Neural crest cell (in vitro differentiated cells): ENCODE measurements at places on chromosomes 5 and 9. TPM values are rescaled to one million over a fixed set of nuclear protein-coding genes. Genes with fewer than 3 reads are reported as not detected.

Gene CREBRF
- 4.6 and 5.2 TPM in 2 replicates for total RNA-seq

Gene CDH6
- 233 and 247 TPM in 2 replicates for total RNA-seq

Gene LRRC14B
- total RNA-seq: not detected in 2 replicates

Gene TENT4A
- 39.3 and 41.2 TPM in 2 replicates for total RNA-seq

Gene PCDHB10
- 5.2 and 5.5 TPM in 2 replicates for total RNA-seq

Gene CNTFR
- 112 and 115 TPM in 2 replicates for total RNA-seq

Gene PCDHA3
- 0.32 and 0.37 TPM in 2 replicates for total RNA-seq

Gene ZCCHC9
- total RNA-seq: 31.3 and 32.7 TPM in 2 replicates

Gene IL17B
- not detected in 2 replicates for total RNA-seq

Gene GAS1
- total RNA-seq: 23.3 and 24.6 TPM in 2 replicates

GRCh38 chr9:109816490-109816889 lies 36.5 kb downstream of the PALM2AKAP2 start:
- no peak for DNase-seq

- no peak for DNase-seq
These were observed 1.9 kb downstream of the IRGM start for GRCh38 chr5:150848271-150848670.

DNA sequence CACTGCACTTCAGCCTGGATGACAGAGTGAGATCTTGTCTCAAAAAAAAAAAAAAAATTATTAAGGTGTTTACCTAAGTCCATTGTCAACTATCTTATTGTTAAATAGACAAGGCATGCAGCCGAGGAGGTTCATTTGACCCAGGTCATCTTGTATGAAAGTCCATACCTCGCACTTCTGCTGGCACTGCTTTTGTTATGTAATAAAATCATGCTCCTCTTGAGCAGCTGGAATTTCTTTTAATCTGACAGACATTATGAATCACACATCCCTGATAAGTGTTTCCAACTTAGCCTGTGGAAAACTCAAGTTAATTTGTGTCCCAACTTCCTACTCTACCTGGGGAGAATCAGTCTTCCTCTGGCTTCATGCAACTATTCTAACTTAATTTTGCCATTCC lies 315.6 kb upstream of the KLF4 start:
- no peak for DNase-seq

GRCh38 chr5:172115541-172115982 lies 72.5 kb downstream of the STK10 start:
- no peak for DNase-seq

- no peak for DNase-seq
These were observed 56.5 kb upstream of the RAI14 start for GRCh38 chr5:34599471-34600117.

DNA sequence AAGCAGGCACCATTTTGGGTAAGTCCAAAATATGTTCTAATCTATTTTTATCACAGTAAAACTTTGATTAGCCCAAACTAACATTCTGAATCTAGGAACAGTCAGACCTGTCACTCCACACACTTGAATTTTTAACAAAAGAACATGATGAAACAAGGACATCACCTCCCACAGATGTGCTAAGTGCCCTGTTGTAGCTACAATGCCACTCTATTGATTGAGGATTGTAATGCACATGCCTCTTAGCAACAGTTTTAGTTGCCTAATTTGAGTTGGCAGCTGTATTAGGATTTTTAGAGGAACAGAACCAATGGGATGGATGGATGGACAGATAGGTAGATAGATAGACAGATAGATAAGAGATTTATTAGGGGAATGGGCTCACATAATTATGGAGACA lies 20.3 kb upstream of the RNF20 start:
- DNase-seq: no peak

- DNase-seq: no peak
These were observed 47.3 kb downstream of the TRIO start for GRCh38 chr5:14190194-14191164.

DNA sequence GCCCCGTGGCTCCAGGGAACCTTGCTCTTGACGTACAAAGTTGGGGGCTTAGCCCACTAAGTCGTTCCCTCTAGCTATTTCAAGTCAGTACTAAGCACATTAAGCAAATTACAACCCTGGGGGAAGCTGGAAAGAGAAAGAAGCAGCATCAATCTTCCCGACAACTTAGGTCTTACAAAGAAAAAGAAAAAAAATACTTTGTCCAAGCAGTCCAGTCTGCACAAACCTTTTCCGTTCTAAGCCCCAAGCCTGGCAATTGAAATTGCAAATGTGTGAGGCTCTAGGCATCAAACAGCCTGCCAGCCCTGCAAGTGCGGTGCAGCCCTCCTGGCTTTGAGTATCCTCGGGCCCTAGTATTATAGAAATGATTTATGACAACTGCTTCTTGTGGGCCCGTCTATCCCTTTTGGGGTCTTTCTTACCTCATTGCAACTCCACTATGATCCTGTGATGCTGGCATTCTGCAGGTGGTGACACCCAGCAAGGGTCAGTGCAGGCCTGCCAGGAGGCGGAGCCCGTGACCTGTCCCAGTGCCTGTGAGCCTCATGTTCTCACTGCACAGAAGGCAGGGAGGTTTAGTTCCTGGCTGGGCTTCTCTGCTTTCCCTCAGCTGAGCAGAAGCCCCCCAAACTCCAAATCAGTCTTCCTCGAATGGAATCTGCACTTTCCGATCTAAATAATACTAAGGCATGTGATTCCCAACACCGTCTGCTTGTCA lies 232.3 kb upstream of the IRX2 start:
- no peak for DNase-seq

DNA sequence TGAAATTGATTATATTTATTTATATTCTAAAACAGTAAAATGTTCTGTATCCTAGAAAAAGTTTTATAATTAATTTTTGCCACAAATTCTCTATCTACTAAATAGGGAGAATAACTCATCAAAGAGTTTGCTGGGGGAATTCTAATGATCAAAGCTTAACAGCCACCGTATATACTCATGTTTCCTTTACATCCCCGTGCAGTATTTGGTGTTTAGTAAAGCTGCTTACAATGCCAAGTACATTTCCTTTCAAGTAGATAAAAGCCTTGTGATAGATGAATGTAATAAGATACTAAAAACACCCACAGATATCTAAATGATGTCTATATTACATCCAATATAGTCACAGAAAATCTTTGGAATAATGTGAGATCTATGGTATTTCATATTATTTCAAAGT lies 312.2 kb downstream of the HCN1 start:
- DNase-seq: no peak

DNA sequence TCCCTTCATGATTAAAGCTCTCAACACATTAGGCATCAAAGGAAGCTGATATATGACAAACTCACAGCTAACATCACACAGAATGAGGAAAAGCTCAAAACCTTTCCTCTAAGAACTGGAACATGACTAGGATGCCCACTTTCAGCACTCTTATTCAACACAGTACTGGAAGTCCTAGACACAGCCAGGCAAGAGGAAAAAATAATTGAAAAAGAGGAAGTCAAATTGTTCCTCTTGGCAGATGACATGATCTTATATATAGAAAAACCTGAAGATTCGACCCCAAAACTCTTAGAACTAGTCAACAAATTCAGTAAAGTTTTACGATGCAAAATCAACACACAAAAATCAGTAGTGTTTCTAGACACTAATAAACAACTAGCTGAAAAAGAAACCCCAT lies 144.3 kb upstream of the NREP start:
- no peak for DNase-seq

DNA sequence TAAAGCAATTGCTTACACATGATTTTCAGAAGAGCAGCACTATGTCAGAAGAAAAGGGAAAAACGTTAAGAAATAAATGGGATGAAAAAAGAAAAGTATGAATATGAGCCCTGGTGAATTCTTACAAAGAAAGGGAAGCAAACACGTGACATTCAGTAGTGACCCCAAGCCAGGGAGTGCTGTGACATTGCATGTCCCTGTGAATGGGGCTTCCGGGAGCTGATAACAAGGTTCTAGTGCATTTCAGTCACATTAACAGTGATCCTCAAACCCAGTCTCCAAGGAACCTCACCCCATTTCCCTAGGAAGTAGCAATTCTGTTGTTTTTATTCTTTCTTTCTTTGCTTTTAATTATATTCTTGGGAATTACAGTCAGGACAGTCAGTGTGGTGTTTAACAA lies 27.3 kb downstream of the TMEM252 start:
- DNase-seq: no peak

GRCh38 chr5:9456435-9457042 lies 89.3 kb downstream of the SEMA5A start:
- DNase-seq: no peak

- DNase-seq: peak; percentile 31
These were observed 58.7 kb downstream of the RXRA start for GRCh38 chr9:134384811-134385479.

DNA sequence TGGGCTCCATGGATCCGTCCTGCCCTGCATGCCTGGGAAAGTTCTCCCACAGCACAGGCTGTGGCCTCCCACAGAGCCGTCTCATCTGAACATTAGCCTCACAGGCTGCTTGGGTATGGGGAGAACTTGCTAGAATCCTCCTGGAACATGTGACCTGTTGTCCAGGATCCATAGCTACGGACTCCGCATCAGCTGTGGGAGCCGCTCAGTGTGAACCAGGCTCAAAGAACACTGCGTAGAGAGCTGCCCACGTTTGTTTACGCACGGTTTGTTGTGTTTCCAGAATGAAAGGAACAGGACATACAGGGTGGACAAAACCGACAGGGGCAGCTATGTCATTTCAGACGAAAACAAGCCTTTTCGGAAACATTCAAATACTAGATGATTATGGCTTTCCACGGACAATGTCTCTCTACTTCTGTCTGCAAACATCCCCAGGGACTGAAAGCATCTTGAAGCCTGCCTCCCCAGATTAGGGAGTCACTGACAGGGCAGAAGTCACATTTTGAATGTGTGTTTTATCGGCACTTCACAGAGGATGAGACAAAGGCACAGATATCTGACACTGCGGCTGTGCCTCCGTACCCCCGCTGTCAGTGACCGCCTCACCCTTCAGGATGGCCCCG lies 390.3 kb downstream of the GADD45G start:
- no peak for DNase-seq

DNA sequence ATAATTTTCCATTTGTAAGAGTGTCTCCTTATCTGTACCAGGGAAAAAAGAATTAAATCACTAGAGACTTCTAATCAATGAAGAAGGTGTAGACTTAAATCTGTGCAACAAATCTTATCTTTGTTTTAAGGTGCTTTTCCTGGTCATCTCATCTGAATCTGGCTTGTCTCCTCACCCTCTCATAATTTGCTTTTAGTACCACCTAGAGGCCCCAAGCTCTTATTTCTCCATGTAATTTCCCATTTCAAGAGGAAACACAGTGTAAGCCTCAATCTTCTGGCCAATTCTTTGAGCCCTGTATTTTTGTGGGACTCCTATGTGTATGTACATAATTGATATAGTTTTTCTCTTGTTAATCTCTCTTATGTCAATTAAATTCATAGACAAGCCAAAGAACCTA lies 1975.3 kb upstream of the CDH6 start:
- DNase-seq: no peak

DNA sequence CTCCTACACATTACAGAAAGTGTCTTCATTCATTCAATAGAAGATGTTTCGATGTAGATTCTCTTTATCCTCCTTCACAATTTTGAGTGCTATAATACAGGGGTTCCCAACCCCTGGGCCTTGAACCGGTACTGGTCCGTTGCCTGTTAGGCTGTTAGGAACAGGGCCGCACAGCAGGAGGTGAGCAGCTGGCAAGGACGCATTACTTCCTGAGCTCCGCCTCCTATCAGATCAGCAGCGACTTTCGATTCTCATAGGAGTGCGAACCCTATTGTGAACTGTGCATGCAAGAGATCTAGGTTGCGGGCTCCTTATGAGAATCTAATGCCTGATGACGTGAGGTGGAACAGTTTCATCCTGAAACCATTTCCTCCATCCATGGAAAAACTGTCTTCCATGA lies 153.0 kb upstream of the SMC2 start:
- no peak for DNase-seq

DNA sequence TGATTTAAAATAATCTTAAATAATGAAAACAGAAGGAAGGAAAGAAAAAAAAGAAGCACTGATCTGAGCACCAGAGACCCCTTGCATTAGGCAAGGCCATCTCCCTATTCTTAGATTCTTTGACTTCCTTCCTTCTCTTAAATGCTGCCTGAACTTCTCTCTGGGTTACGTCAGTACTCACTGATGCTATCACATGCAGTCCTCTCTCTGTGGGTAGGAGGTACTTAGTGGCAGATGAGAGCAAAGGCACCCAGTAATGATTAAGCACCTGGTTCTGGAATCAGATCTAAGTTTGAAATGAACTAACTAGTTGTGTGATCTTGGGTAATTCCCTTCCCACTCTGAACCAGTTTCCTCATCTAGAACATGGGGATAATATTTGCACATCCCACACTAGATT lies 110.3 kb upstream of the TBC1D2 start:
- no peak for DNase-seq

- no peak for DNase-seq
These were observed 581.7 kb upstream of the RIOK2 start for GRCh38 chr5:97764700-97765099.

DNA sequence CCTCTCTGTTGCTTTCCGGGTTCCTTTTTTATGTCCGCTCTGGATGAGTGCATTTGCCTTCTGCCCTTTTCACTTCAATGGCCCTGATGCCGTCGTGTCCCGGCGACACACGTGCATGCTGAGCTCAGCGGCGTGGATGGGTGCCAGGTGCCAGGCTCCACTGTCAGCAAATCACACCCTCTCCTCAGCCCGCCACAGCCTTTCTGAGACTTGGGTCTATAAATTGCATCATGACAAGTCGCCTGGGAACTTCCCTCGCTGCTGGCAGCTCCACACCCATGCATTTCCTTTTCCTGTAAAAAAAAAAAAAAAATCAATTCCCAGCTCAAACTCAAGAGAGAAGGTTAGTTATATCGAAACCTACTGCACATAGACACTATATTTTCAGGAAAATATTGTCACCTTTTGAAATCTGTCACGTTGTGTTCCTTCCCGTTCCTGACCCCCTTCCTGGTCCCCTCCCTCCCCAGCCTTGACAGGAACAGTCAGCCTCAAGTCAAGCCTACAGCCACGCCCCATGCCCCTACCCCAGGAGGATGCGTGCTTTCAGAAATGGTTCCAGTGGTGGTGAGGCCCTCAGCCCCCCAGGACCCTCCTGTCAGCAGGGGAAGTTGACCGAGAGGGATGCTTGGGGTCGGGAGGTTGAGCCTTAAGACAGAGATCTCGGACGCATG lies 110.3 kb upstream of the PTCH1 start:
- DNase-seq: no peak

DNA sequence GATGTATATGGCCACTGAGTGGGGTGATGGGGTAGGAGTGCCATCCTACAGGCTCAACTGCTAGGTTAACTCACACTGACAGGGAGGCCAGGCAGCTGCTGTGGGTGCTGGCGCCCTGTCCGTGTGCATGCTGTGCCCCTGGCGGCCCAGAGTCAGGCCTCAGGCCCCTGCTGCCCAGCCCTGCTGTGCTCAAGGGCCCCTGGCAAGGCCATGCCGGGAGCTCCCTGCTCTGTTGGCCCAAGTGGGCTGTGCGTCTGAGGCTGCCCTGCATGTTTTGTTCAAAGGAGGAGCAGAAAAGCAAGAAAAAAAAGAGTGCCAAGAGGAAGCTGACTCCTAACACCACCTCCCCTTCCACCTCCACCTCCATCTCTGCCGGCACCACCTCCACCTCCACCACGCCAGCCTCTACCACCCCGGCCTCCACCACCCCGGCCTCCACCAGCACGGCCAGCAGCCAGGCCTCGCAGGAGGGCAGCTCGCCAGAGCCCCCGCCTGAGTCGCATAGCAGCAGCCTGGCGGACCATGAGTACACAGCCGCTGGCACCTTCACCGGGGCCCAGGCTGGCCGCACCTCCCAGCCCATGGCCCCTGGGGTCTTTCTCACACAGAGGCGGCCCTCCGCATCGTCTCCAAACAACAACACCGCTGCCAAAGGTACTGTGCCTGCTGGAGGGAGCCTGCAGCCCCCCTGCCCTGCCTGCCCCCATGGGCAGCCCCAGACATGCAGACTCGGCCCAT lies 100.1 kb downstream of the PHF2 start:
- no peak for DNase-seq
